Bronchial epithelial cell (primary cell): ENCODE measurements at places on chromosomes 2 and 18. TPM values are rescaled to one million over a fixed set of nuclear protein-coding genes. Genes with fewer than 3 reads are reported as not detected.
A peak's percentile ranks its signal among the peaks of the same experiment; 100 is the strongest.

Gene CCL20
- 1.5 and 3.7 TPM in 2 replicates for total RNA-seq

Gene EVX2
- total RNA-seq, result not detected in 2 replicates

Gene GPR75
- 0.79 and 1.7 TPM in 2 replicates for total RNA-seq

Gene B3GNT7
- 0.26 and 0.38 TPM in 2 replicates for total RNA-seq

Gene MMADHC
- 155 and 195 TPM in 2 replicates for total RNA-seq

Gene LIMS1
- 42.1 and 62.1 TPM in 2 replicates for total RNA-seq

Gene SPP2
- not detected in 2 replicates for total RNA-seq

Gene MOGAT1
- not detected in 2 replicates for total RNA-seq

DNA sequence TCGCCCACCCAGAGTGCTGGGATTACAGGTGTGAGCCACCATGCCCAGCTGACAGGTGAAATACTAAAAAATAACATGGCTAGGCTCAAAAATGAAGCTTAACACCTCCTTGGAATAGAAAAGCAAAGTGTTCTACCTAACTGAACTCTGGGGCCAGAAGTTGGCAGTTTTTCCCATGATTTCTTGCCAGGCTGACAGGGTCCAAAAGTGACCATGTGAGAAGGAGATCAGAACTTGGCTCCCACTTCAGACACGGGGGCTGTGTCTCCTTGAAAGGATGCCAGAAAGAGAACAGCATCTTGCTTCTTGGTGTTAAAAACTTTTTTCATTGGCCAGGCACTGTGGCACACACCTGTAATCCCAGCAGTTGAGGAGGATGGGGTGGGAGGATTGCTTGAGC is 47.0 kb downstream of the BMPR2 start:
- no peak for DNase-seq

- no peak for DNase-seq
These were observed 3.9 kb upstream of the MYL1 start for GRCh38 chr2:210318891-210319290.

GRCh38 chr18:35047697-35048292 is 6.6 kb downstream of the MAPRE2 start:
- DNase-seq, result no peak

- no peak for DNase-seq
These were observed 13.2 kb upstream of the DES start for GRCh38 chr2:219404954-219405353.

GRCh38 chr2:190340369-190340768 is 3.0 kb upstream of the INPP1 start:
- peak; percentile 53 for DNase-seq

DNA sequence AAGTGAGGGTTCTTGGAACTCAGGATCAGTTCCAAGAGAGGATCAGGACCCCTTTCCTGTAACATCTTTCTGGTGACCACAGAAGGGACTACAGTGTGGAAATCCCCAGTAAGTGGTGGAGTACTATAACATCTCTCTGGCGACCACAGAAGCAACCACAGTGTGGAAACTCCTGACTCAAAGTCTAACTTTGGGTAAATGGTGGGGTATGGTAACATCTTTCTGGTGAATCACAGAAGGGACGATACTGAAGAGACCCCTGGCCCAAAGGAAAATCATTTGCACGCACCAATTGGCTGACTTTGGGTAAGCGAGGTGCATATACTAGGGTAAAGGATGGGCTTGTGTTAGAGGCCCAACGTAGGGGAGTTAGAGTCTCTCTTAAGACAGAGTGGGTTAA is 56.3 kb upstream of the GULP1 start:
- no peak for DNase-seq

GRCh38 chr18:39345321-39345720 is 1779.7 kb upstream of the CELF4 start:
- no peak for DNase-seq

DNA sequence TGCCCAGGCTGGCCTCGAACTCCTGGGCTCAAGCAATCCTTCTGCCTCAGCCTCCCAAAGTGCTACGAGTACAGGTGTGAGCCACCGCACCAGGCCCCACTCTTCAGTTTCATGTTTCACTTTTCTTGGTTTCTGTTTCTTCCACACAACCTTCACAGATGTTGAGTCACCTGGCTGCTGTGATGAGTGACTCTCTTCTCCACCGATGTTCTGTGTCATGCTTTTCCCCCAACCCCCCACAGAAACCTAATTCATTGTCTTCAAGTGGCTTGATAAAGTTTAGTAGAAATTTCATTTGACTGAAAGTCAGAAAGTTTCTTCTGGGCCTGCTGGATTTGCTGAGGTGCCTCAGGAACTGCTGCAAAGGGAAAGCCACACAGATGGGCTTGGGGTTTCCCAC is 78.5 kb downstream of the SPHKAP start:
- DNase-seq, result peak; percentile 13

- DNase-seq, result no peak
These were observed 152.7 kb upstream of the SOX11 start for GRCh38 chr2:5539282-5540165.

DNA sequence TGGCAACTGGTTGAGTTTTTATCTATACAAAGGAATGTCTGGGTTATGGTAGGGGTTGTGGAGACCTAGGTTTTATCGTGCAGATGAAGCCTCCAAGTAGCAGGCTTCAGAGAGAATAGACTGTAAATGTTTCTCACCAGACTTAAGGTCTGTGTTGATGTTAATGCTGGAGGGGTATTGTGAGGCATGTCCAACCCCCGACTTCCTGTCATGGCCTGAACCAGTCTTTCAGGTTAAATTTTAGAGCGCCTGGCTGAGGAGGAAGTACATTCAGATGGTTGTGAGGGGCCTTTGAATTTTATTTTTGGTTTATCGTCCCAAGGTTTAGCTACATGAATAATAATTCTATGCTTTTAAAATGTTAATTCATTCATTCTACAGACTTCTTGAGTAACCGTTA is 435.1 kb downstream of the DLGAP1 start:
- peak; percentile 35 for DNase-seq

DNA sequence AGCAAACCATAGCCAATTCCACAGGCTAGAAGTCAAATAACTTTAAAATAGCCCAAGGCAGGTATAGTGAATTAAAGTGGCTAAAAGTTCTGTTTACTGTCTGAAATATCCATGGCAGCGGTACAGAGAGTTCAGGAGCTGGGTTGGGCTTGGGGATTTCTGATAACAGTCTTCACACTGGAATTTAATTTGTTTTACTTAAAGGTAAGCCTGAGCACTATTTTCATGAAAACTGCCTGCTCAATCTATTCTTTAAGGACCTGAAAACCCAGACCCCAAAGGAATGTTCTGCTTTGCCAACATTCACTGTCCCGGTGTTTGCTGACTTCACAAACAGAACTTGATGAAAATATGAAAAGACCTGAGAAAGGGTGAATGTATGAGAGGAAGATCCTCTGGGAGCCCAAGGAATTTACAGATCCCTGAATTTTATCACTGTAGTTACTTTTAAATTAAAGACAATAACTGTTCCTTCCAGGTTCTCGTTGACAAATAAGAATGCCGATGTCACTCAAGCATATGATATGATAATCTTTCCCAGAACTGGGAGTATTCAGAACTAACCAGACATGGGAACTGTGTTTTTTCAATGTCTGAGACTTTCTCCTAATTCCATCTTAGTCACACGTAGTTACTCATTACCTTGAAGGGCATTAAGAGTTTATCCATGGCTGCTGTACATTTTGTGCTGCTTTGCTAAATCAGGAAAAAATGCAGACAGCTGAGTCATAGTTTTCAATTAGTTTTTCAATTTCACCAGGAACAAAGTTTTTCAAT is 28.3 kb upstream of the ITGB6 start:
- peak; percentile 98 for DNase-seq

GRCh38 chr2:12716032-12716281 is 779 bp upstream of the TRIB2 start:
- peak; percentile 69 for DNase-seq

DNA sequence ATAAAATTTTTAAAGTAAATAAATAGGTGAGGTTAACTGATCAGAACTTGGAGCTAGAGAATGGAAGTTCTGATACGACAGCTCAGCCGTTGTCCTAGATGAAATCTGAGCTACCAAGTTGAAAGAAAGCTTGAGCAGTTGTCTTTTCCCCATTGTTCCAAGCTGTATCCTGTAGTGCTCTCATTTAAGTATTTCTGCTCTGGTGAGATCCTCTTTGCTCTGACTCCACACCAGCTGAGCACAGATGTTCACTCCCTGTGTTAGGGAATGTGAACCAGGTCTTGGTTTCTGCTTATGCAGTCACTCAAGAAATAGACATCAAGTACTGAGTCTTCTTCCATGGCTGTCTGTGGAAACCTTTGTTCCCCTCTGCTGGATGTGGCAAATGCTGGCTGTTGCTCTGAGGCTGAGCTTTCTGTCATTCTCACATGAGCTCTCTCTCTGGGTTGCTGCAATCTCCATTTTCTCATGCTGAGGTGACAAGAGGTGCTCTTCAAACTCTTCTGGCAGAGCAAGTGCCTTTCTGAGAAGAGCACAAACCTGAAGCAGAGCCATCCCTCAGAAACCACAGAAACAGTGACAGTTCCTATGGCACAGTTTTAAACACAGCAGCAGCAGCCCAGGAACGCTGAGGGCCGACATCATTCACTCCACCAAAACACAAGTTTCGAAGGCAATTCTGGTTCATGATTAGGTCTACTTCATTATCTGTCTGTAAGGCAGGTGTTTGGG is 194.1 kb downstream of the SP3 start:
- no peak for DNase-seq

- DNase-seq, result no peak
These were observed 513.6 kb upstream of the LRRTM4 start for GRCh38 chr2:78035804-78036203.

DNA sequence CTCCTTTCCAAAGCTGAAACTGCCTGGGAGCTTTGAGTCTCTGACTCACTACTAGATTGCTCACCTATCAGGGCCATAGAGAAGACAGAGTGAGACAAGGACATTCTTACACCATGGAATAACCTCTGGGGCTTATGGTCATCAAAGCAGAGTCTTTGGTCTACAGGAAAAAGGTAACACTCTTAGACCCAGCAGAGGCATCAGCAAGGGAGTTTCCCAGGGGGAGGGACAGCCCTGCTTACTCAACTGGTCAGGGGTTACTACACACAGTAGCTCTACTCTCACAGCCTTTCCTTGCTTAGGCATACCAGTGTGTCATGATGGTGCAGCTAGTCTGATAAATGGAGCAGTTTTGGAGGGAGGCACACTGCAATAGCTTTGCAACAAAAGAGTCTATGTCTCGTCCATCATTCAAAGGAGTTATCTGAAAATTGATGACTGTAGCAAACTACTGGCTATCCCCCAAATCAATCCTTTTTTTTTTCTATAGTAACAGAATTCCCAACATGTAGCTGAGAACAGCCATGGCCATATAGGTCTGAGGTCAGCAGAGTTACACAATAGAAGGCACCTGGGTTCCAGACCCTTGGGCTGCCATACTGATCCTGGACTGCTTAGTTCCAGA is 22.4 kb upstream of the CD28 start:
- DNase-seq, result peak; percentile 99

DNA sequence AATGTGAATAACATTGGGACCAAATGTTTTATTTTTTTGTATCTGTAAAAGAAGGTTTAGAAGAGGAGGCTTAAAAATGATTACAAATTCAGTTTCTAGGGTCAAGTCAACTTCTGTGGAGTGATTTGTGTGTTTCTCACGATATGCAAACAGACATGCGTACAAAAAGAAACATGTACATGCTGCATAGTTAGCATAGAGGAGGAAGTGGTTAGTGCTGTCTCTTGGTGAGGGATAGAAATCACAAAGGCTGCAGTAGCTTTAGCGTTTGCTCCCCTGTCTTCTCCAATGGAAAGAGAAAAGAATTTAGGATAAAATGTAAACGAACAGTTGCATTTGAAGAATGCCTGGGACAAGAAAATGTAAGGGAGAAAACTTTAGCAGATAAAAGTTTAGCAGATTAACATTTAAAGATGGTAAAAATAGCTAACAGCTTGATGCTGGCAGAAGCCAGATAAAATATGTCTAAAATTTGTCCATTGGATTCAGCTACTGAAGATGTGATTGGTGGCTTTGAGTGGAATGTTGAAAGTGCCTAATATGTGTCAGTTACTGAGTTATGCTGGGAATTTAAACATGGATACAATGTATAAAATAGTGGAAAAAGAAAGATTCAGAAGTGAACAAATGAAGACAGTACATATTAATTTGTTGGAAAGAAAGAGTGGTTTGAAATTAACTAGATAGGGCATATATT is 44.9 kb downstream of the MALT1 start:
- DNase-seq, result no peak

DNA sequence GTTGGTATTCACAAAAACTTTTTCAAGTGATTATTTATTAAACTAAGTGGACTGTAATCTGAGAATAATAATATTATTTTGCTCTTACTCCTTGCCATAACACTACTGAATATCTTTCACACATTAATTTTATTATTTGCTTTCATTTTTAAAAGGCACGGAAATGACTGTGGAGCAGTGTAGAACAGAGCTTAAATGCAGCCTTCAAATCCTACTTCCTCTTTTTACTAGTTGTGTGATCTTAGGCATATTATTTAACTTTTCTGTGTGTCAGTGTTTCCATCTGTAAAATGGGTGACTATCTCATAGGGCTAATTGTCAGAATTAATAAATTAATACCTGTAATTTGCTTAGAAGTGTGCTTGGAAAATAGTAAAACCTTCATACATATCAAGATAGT is 55.5 kb upstream of the SLC8A1 start:
- DNase-seq, result no peak

- peak; percentile 17 for DNase-seq
These were observed 36.2 kb downstream of the KDM3A start for GRCh38 chr2:86477349-86477748.

- no peak for DNase-seq
These were observed 66.8 kb downstream of the BMPR2 start for GRCh38 chr2:202442882-202443281.

- no peak for DNase-seq
These were observed 172.7 kb downstream of the BCL2 start for GRCh38 chr18:63146828-63147409.

DNA sequence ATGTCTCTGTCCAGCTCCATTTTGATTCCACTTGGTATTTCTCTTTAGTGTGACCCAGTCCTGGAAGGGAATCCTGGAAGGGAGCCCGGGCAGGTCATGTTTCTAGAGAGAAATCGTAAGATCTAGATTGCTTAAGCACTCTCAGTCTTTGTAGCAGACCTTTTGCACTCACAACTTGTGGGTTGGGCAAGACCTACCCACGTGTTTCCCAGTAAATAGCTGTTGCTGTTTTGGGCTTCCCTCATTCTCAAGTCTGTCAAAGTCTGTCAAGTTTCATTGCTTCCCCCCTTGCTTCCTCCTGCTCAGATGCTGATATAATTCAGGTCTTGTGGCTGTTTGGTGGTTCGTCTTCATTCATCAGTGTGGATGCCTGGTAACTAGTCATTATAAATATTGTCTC is 17.4 kb upstream of the NEMP2 start:
- no peak for DNase-seq
